Mesangial cell (primary cell): ENCODE measurements at places on chromosomes 12 and 14. TPM values are rescaled to one million over a fixed set of nuclear protein-coding genes. Genes with fewer than 3 reads are reported as not detected.

The FAIM2 gene
- 0.13 TPM in 1 of 2 replicates, not detected in the other for total RNA-seq

The PHLDA1 gene
- total RNA-seq, result 64.0 and 127 TPM in 2 replicates

The CDK4 gene
- total RNA-seq, result 223 and 252 TPM in 2 replicates

The MYRFL gene
- total RNA-seq, result 0.13 TPM in 1 of 2 replicates, not detected in the other

The DBX2 gene
- total RNA-seq, result not detected in 2 replicates

The KRT78 gene
- not detected in 2 replicates for total RNA-seq

The LHX5 gene
- total RNA-seq, result not detected in 2 replicates

The C1S gene
- 0.49 and 6.1 TPM in 2 replicates for total RNA-seq

The IFNG-AS1 gene
- total RNA-seq, result not detected in 2 replicates

The C12orf60 gene
- total RNA-seq, result 0.65 and 1.5 TPM in 2 replicates

The FAM186B gene
- 0.13 TPM in 1 of 2 replicates, not detected in the other for total RNA-seq

The TBC1D30 gene
- 0.65 and 0.89 TPM in 2 replicates for total RNA-seq

The METTL1 gene
- 16.5 and 26.9 TPM in 2 replicates for total RNA-seq

The ETFBKMT gene
- 0.65 and 1.4 TPM in 2 replicates for total RNA-seq

The NFATC4 gene
- 15.3 and 30.9 TPM in 2 replicates for total RNA-seq

The TESPA1 gene
- not detected in 2 replicates for total RNA-seq

The GNG2 gene
- total RNA-seq, result 6.1 and 7.5 TPM in 2 replicates

The FOXA1 gene
- 0.16 and 0.63 TPM in 2 replicates for total RNA-seq

The KRT85 gene
- not detected in 2 replicates for total RNA-seq

The LRP10 gene
- 122 and 211 TPM in 2 replicates for total RNA-seq

The AMN gene
- 1.4 TPM in 1 of 2 replicates, not detected in the other for total RNA-seq

The TAC3 gene
- not detected in 2 replicates for total RNA-seq

The GRIP1 gene
- 2.4 and 7.1 TPM in 2 replicates for total RNA-seq

The VDR gene
- total RNA-seq, result 1.3 and 1.6 TPM in 2 replicates

The SLC41A2 gene
- total RNA-seq, result 14.2 and 15.3 TPM in 2 replicates

The KNTC1 gene
- total RNA-seq, result 5.2 and 35.5 TPM in 2 replicates

The C12orf75 gene
- total RNA-seq, result 85.1 and 264 TPM in 2 replicates

The TXNDC16 gene
- 3.6 and 5.5 TPM in 2 replicates for total RNA-seq

The TMEM63C gene
- 1.8 TPM in 1 of 2 replicates, not detected in the other for total RNA-seq

The RASAL1 gene
- 0.16 and 4.9 TPM in 2 replicates for total RNA-seq
